Activated T-helper 2 cell treated with anti-CD3 and anti-CD28 coated beads, Interferon-gamma antibody, Interleukin-2, Interleukin-4, amounts not matched to agents 10 μg/mL and 5 μg/mL and 100 μg/mL, durations not matched to agents 14 hours and 24 hours and 36 hours (primary cell): ENCODE measurements at places on chromosomes 16 and 17. TPM values are rescaled to one million over a fixed set of nuclear protein-coding genes. Genes with fewer than 3 reads are reported as not detected.

DNA sequence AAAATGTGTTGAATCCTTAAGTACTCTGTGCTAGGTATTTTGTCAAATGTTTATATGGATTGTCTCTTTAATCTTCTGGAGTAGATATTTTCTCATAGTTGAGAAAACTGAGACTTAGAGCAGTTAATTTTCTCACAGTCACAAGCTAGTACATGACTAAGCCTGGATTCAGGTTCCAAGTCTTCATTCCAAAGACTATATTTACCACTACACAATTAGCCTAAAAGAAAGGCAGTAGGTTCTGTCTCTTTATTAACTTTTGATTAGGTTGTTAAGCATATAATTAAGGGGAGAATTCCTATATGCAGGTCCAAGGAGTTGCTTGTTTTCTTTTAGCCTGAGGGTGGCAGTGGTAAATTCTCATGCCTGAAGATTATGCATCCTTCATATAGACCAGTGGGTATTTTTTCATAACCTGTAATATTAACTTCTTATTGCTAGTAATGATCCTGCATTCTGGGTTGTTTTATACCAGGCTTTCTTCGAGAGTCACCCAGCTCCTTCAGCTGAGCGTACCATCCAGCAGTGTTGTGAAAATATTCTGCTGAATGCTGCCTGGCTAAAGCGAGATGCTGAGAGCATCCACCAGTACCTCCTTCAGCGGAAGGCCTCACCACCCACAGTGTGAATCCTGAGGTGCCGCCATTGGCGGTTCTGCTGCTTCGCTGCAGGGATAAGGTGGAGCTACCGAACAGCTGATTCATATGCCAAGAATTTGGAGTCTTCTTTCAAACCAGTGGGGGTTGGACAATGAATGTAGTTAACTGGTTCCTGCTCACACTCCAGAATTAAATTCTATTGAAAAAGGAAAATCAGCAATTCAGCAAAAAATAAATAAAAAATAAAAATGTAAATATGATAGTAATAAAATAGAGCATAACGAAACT lies 28.2 kb upstream of the KPNB1 start:
- no peak for DNase-seq

Gene EME1
- total RNA-seq, result 26.8 and 28.6 TPM in 2 replicates

DNA sequence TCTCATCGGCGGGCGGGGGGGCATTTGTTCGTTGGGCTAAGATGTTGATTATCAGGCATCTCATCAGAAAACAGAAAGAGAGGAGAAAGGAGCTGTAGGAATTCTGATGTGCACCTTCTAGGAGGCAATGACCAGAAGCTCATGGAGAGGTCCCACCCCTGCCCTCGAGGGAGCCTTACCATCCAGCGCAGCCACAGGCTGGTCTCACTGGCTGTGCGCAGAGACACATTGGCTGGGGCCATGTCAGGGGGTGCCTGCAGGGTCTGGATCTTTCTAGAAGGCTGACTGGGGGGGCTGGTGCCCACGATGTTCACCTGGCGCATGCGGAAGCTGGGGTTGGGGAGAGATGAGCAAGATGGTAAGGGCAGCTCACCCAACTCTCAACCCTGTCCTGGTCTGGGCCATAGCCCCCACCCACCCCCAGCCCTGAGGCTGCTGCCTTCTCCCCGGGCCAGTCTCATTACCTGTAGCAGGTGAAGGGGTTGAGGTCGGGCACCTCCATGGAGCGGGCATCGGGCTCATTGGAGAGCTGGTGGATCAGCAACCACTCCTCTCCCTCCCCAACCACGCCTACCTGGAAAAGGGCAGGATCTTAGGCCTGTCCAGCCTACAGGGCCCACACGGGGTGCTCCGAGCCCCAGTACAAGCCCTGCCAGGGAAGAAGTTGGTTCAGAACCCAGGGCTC lies 86.2 kb upstream of the CDC42EP4 start:
- DNase-seq, result no peak

GRCh38 chr16:67571981-67572431 lies 9.7 kb downstream of the CTCF start:
- no peak for DNase-seq

DNA sequence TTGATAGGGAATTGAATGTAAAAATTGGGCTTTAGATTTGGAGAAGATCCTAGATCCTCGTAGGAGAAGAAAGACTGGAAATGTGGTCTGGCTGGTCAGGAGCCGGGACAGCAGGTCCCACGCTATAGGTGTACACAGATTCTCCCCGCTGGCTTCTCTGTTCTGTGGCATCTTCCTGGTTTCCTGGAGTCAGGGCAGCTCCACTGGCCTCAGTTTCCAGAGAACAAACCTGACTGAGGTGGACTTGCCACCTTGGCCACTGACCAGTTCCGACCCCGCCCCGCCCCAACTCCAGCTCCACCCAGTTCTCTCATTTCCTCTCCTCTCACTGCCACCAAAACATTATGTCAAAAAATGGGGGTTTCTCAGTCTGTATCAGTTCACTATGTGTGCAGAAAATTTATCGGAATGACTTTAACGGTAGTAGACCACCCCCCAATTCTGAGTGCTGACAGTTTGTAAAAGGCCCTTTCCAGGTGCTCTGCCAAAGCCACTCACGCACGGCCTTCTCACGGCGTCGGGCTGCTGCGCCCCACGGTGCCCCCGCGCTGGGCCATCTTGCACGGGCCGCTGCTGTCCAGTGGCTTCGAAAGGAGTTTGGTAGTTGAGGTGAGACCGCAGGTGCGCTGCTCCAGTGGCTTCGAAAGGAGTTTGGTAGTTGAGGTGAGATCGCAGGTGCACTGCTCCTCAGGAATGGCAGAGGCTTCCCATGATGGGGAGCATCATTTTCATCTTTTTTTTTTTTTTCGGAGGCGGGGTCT lies 161.4 kb upstream of the CHMP6 start:
- DNase-seq, result no peak

- DNase-seq, result no peak
These were observed 258.6 kb downstream of the HS3ST3B1 start for GRCh38 chr17:14559264-14560119.

GRCh38 chr17:72405662-72406230 lies 284.9 kb downstream of the SOX9 start:
- DNase-seq, result no peak

- DNase-seq, result no peak
These were observed 41.4 kb downstream of the ACTG1 start for GRCh38 chr17:81470944-81471817.

DNA sequence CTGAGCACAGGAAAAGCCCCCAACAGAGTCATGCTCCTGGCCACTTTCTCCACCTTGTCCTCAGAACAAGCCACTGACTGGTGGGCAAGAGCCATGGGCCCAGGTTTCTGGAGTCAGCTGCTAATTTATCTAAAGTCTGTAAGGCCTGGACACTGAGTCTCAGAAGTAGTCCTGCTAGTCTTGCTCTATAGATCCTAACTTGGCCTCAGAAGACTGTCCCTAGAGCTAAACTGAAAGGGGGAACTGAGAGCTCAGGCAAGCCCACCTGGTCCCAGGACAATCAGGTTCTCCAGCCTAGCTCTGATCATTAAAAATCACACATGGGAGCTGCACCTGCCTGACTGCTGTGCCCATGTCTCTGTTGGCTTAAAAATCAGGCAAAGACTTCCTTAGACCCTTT lies 485.8 kb downstream of the SLC39A11 start:
- DNase-seq, result no peak

Gene ST6GALNAC2
- 0.41 TPM in 1 of 2 replicates, not detected in the other for total RNA-seq

- DNase-seq, result no peak
These were observed 89.9 kb downstream of the NDE1 start for GRCh38 chr16:15739950-15740349.

DNA sequence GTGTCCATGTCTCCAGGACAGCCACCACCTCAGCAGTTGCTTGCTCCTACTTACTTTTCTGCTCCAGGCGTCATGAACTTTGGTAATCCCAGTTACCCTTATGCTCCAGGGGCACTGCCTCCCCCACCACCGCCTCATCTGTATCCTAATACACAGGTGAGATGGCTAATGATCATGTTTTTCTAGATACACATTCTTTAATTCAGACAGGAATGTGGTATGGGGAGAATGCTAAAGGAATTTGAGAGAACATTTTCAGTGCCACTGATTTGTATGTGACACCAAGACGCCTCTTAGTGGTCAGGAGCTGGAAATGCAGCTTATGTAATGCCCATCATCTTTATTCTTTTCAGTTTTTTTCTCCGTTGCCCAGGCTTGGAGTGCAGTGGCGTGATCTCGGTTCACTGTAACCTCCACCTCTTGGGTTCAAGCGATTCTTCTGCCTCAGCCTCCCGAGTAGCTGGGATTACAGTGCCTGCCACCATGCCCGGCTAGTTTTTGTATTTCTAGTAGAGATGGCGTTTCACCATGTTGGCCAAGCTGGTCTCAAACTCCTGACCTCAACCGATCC lies 8.9 kb upstream of the RAPGEFL1 start:
- DNase-seq, result no peak

Gene UMOD
- not detected in 2 replicates for total RNA-seq

Gene BRICD5
- 24.6 and 25.2 TPM in 2 replicates for total RNA-seq

Gene ACE
- total RNA-seq, result not detected in 2 replicates

DNA sequence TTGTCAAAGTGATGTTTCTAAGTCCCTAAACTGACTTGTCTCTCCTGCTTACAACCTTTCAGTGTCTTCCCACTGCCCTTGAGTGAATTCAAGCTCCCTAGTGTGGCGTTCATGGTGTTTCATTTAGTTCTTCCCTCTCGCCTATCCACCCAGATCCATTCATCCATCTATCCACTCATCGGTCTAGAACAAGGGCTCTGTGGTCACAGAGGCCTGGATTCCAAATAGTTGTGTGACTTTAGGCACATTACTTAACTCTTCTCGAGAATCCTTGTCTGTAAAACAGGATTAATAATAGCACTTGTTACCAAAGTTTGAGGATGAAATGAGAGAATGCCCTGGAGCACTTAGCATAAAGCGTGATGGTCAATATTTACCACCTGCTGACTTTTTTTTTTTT lies 870 bp upstream of the TAC4 start:
- DNase-seq, result no peak

DNA sequence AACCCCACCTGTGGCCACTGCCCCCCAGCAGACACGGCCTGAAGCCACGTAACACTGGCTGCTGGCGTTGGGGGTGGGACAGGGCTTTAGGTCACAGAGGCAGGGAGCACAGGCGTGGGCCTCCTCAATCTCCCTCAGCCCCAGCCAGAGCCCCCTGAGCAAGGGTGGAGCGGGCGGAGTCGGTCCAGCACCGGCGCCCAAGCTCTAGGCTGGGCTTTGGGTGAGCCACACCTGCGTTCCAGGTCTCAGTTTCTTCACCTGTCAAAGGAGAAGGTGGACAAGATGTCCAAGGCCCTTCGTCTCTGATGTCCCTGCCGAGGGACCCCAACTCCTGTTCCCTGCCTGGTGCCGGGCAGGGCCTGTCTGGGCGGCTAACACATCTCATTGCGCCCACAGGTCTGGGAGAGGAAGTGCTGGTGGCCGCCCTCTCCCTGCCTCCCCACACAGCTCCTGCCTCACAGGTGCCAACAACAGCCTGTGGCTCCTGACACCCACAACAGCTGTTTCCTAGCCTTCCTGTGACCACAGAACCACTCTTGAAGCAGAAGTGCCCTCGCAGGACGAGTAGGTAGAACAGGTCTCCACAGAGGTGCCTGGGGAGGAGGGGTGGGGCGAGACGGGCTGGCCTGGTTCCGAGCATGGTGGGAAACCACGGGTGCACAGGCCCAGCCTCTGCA lies 12.0 kb downstream of the FAM83G start:
- DNase-seq, result no peak

DNA sequence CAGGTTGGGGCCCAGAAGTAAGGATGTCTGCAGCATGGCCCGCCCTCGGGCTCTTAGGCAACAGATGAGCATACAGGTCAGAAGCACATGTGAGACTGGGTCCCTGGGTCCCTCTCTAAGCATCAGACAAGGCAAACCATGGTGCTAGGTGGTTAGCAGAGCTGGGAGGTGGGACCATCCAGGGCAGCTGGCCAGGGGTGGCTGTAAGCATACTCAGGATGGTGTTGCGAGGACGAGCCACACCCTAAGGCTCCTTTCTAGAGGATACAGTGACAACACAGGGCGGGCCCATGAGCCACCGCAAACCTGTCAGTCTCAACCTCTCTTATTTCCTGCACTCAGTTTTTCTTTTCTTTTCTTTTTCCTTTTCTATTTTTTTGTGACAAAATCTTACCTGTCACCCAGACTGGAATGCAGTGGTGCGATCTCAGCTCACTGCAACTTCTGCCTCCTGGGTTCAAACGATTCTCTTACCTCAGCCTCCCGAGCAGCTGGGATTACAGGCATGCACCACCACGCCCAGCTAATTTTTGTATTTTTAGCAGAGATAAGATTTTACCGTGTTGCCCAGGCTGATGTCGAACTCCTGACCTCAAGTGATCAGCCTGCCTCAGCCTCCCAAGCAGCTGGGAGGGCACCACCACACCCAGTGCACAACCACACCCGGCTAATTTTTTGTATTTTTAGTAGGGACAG lies 3.6 kb downstream of the FA2H start:
- DNase-seq, result no peak

Gene TLCD3A
- total RNA-seq, result 38.1 and 41.0 TPM in 2 replicates

Gene CSH1
- not detected in 2 replicates for total RNA-seq

Gene TAC4
- total RNA-seq, result not detected in 2 replicates

GRCh38 chr17:13647543-13648021 lies 45.9 kb upstream of the HS3ST3A1 start:
- DNase-seq, result no peak

DNA sequence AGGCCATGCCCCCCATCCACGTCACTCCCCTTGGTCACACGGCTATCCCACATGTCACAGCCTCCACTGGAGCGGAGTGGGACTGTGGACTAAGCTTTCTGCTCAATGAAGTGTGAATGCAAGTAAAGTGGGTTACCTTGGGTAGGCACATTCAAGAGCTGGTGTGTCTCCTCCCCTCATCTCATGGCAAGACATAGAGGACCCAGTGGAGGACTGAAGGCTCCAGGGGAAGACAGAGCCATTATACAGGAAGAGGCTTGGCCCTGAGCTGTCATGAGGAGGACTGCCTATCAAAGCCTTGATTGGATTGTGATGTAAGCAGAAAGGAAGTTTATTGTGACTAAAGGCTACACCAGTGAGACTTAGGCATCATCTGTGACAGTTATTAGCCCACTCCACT lies 129.2 kb upstream of the CCL2 start:
- DNase-seq, result no peak

DNA sequence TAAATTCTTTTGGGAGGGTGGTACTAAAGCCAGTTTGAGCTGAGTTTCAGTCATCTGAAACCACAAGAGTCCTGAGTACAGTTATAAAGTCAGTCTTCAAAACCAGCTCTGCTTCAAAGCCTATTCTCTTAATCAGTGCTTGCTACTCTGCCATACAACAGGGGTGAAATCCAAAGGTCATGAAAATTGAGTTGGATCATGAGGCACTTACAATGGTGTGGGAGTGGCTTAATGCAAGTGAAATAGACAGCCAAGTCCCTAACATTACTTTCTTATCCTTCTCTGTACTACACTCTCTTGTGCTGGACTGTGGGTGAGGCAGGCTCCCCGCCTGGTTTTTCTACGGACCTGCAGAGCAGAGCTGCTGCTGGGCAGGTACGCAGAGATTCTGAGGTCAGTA lies 12.4 kb downstream of the CBLN1 start:
- no peak for DNase-seq

Gene HS3ST2
- not detected in 2 replicates for total RNA-seq

DNA sequence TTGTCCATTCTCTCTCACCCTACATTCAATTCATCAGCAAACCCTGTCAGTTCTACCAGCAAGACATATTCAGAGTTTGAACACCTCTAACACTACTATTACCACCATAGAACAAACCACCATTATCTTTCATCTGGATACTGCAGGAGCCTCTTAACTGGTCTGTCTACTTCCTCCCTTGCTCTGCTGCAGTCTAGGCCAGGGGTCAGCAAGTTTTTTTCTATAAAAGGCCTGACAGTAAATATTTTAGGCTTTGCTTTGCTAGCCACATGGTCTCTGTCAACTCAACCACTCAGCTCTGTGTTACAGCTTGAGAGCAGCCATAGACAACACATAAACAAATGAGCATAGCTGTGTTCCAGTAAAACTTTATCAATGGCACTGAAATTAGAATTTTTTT lies 13.8 kb downstream of the KCTD19 start:
- DNase-seq, result no peak
